ENCODE measurements at places on chromosomes 2 and 18. TPM values are rescaled to one million over a fixed set of nuclear protein-coding genes. Genes with fewer than 3 reads are reported as not detected.

Gene CERKL
- not detected for total RNA-seq

Gene DAW1
- not detected for total RNA-seq

Gene PFN4
- total RNA-seq = 5.7 TPM

GRCh38 chr2:157489983-157490382, 46.1 kb upstream of the CYTIP start:
- no peak for DNase-seq
- no peak overlapping the region for H3K27ac ChIP-seq
- no peak overlapping the region for H3K4me3 ChIP-seq
- H3K27me3 ChIP-seq = no peaks in the 10 kb centered on the region
- H3K36me3 ChIP-seq = no peaks in the 10 kb centered on the region

Gene FOXI3
- not detected for total RNA-seq

GRCh38 chr2:67642046-67642382, 244.9 kb downstream of the ETAA1 start:
- H3K27ac ChIP-seq = no peak overlapping the region
- H3K36me3 ChIP-seq = no peaks in the 10 kb centered on the region
- DNase-seq = no peak
- no peaks in the 10 kb centered on the region for H3K27me3 ChIP-seq
- H3K4me1 ChIP-seq = no peaks in the 10 kb centered on the region

- no peak overlapping the region for H3K4me3 ChIP-seq
- no peak for DNase-seq
- H3K27ac ChIP-seq = peak overlapping the region; percentile 80
- H3K36me3 ChIP-seq = no peaks in the 10 kb centered on the region
- H3K4me1 ChIP-seq = no peaks in the 10 kb centered on the region
These were observed 9.9 kb upstream of the ZEB2 start for GRCh38 chr2:144529841-144530240.

DNA sequence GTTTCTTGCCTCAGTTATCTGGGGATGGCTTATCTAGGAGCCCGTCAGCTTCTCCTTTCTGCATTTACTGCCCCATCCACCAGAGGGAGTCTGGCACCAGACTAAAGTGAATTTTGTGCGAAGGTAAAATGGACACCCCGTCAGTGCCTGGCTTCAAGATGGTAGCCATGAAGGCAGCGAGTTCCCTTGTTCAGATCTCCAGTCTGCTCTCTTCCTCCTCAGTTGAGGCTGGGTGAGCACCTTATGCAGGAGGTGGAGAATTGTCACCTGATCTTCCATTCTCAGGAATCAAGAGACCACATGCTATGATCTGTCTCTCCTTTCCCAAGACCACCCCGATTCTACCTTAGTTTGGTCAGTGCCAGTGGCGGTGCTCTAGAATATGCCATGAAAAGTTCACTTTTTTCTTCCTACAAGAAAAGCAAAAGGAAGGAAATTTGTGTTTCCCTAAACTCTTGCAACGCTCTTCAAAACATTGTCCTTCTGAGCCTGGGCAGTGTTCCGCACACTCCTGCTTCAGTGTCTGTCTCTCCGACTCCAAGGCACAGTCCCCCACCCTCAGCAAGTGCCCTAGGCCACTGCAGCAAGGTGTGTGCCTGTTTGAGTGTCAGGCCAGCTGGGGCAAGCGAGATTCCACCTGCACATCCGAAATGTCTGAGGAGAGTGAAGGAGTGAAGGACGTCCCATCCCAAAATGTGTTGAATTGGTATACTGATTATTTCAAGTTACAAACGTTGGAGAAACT, 168.6 kb downstream of the SS18 start:
- H3K36me3 ChIP-seq = no peaks in the 10 kb centered on the region
- H3K4me1 ChIP-seq = peaks cover 5% of the 10 kb centered on the region
- DNase-seq = no peak
- H3K27me3 ChIP-seq = no peaks in the 10 kb centered on the region
- no peak overlapping the region for H3K4me3 ChIP-seq

GRCh38 chr2:9806298-9806610, 37.0 kb upstream of the TAF1B start:
- DNase-seq = no peak
- H3K36me3 ChIP-seq = no peaks in the 10 kb centered on the region
- H3K4me1 ChIP-seq = no peaks in the 10 kb centered on the region
- no peak overlapping the region for H3K4me3 ChIP-seq
- H3K27me3 ChIP-seq = no peaks in the 10 kb centered on the region

DNA sequence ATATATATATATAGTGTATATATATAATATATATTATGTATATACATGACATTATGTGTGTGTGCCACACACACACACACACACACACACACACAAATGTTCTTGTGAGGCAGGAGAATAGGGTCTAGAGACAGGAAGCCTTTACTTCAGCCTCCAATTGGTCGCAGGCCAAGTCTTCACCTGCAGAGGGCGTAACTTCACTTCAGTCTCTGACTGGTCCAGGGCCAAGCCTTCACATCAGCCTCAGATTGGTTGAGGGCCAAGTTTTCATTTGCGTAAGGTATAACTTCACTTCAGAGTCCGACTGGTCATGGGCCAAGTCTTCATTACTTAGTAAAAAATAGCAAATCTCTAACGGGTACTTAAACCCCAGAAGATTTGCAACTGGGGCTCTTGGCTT, 13.2 kb upstream of the SS18 start:
- no peak overlapping the region for H3K27ac ChIP-seq
- no peaks in the 10 kb centered on the region for H3K36me3 ChIP-seq
- H3K4me1 ChIP-seq = no peaks in the 10 kb centered on the region
- no peak overlapping the region for H3K4me3 ChIP-seq
- DNase-seq = no peak

Gene IL1R2
- total RNA-seq = 3.6 TPM

GRCh38 chr2:43764086-43764705, 9.6 kb upstream of the DYNC2LI1 start:
- no peak overlapping the region for H3K4me3 ChIP-seq
- H3K27ac ChIP-seq = no peak overlapping the region
- no peak for DNase-seq
- H3K36me3 ChIP-seq = no peaks in the 10 kb centered on the region
- no peaks in the 10 kb centered on the region for H3K27me3 ChIP-seq

DNA sequence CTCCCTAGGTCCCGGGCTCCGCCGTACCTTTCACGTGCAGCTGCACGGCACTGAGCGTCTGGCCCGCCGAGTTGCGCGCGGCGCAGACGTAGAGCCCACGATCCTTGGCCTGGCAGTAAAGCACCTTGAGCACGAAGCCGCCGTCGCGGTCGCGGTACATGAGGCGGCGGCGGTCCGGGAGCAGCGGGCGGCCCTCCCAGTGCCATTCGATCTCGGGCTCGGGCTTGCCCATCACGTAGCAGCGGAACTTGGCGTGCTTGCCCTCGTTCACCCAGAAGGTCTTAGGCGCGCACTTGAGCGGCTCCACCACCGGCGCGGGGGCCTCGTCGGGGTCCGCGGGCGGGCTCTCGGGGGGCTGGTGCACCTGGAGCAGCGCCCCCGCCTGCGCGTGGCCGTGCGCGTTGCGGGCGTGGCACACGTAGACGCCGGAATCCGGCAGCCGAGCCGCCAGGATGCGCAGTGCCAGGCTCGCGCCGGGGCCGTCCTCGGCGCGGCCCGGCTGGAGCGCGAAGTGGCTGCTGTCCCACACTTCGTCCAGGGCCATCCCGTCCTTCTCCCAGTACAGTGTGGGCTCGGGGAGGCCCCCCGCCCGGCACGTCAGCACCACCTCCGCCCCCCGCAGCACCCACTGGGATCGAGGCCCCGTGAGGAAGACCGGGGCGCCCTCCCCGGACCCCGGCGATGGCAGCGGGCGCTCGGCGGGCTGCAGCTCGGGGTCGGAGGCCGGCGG, 980 bp downstream of the OBSL1 start:
- H3K27me3 ChIP-seq = no peaks in the 10 kb centered on the region
- peak overlapping the region; percentile 73 for H3K27ac ChIP-seq
- H3K4me1 ChIP-seq = no peaks in the 10 kb centered on the region
- peak overlapping the region; percentile 76 for H3K4me3 ChIP-seq
- H3K36me3 ChIP-seq = no peaks in the 10 kb centered on the region
- DNase-seq = no peak

DNA sequence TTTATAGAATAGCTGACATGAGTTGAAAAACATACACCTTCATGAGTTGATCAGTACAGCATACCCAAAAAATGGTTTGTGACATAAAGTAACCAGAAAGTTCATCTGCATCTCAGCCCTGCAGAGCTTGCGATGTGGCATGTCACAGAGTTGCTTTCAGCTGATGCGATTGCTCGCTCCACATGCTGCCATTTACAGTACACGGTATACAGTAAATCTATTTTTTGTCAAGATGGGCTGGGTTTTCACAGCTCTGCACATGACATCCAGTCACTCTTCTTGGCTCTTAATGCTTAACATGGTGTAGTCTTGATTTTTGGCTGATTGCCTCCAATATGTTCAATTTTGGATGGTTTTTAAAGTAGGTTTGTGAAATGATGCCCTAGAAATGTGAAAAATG, 811.9 kb downstream of the SATB2 start:
- no peaks in the 10 kb centered on the region for H3K36me3 ChIP-seq
- DNase-seq = no peak
- no peaks in the 10 kb centered on the region for H3K27me3 ChIP-seq
- no peaks in the 10 kb centered on the region for H3K4me1 ChIP-seq
- no peak overlapping the region for H3K4me3 ChIP-seq

Gene TRIM43B
- total RNA-seq = not detected

DNA sequence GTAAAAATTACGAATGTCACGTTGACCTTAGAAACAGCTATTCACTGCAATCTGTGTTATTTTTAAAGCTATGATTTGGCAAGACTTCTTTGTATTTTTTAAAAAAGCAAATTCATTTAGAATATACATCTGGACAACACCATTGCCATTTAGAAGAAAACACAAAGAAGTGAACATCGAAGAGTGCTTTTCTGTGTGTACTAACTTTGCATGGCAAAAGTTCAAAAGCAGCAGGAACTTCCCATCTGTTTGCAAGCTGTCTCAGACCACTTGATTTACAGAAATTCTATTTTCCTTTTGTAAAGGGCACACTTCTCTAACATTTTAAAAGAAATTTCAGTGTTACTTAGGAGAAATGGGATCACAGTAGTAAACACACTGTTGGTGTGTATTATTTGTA, 145.9 kb downstream of the CALCRL start:
- H3K27ac ChIP-seq = no peak overlapping the region
- no peak overlapping the region for H3K4me3 ChIP-seq
- H3K27me3 ChIP-seq = no peaks in the 10 kb centered on the region
- H3K36me3 ChIP-seq = no peaks in the 10 kb centered on the region
- no peak for DNase-seq

GRCh38 chr2:6812857-6813530, 52.7 kb downstream of the CMPK2 start:
- no peak for DNase-seq
- no peaks in the 10 kb centered on the region for H3K4me1 ChIP-seq
- no peaks in the 10 kb centered on the region for H3K36me3 ChIP-seq
- H3K27me3 ChIP-seq = no peaks in the 10 kb centered on the region
- H3K27ac ChIP-seq = no peak overlapping the region
- no peak overlapping the region for H3K4me3 ChIP-seq

GRCh38 chr18:58316396-58317342, 272.6 kb downstream of the NEDD4L start:
- no peaks in the 10 kb centered on the region for H3K27me3 ChIP-seq
- H3K27ac ChIP-seq = peak overlapping the region; percentile 10
- no peak overlapping the region for H3K4me3 ChIP-seq
- peaks cover 26% of the 10 kb centered on the region for H3K4me1 ChIP-seq

GRCh38 chr2:54079331-54079730, 36.1 kb upstream of the ACYP2 start:
- H3K4me1 ChIP-seq = no peaks in the 10 kb centered on the region
- DNase-seq = no peak
- H3K27me3 ChIP-seq = no peaks in the 10 kb centered on the region
- no peak overlapping the region for H3K4me3 ChIP-seq

DNA sequence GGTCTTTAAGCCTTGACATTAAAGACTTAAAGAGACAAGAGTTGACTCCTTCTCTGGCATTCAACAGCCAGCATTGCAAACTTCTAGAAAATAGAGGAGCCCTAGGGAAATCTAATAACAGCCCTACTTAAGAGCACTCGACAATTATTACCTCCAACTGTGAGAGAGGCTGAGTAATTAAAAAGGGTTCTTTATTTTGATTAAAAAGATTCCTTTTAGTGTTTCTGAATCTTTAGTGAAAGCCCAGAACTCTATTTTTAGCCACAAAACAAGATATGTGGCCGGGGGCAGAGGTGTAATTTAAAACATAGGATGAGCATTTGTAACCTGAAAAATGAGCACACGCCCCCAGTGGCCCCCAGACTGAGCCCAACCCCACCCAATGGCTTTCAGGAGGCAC, 222.3 kb downstream of the SMAD2 start:
- no peak overlapping the region for H3K27ac ChIP-seq
- H3K36me3 ChIP-seq = no peaks in the 10 kb centered on the region
- H3K4me3 ChIP-seq = no peak overlapping the region
- no peaks in the 10 kb centered on the region for H3K27me3 ChIP-seq

Gene ERLEC1
- total RNA-seq = 101 TPM

Gene TTL
- 27.8 TPM for total RNA-seq

DNA sequence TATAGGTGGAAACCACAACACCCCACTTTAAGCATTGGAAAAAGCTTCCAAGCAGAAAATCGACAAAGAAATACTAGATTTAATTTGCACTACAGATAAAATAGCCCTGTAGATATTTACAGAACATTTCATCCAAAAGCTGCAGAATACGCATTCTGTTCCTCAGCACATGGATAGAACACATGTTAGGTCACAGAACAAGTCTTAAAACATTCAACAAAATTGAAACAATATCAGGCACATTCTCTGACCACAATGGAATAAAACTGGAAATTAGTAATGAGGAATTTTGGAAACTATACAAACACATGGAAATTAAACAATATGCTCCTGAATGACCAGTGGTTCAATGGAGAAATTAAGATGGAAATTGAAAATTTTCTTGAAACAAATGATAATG, 27.8 kb upstream of the XDH start:
- DNase-seq = no peak
- no peak overlapping the region for H3K27ac ChIP-seq
- no peaks in the 10 kb centered on the region for H3K4me1 ChIP-seq
- H3K27me3 ChIP-seq = no peaks in the 10 kb centered on the region
- H3K4me3 ChIP-seq = no peak overlapping the region

DNA sequence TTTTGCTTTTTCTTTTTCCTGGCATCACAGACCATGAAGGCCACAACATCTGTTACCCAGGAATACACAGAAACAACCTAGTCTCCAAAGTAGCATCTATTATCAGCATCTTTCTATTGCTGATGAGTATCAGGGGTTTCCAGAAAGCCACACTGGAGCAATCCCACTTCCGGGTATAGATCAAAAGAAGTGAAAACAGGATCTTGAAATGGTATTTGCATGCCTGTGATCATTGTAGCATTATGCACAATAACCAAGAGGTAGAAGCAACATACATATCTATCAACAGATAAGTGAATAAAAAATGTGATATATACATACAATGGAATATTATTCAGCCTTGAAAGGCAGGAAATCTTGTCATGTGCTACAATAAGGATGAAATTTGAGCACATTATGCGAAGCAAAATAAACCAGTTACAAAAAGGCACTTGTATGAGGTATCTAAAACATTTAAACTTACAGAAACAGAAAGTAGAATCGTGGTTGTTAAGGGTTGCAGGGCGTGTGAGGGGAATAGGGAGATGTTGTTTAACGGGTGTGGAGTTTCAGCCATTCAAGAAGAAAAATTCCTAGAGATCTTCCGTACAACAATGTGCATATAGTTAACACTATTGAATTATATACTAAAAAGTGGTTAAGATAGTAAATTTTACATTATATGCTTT, 115.1 kb downstream of the KCNE4 start:
- H3K4me3 ChIP-seq = no peak overlapping the region
- no peaks in the 10 kb centered on the region for H3K36me3 ChIP-seq
- H3K27me3 ChIP-seq = no peaks in the 10 kb centered on the region
- no peak overlapping the region for H3K27ac ChIP-seq
- H3K4me1 ChIP-seq = no peaks in the 10 kb centered on the region

Measured in tibial nerve (tissue), 4 donors.